Naive B cell (primary cell): ENCODE measurements at places on chromosomes 2 and 18. TPM values are rescaled to one million over a fixed set of nuclear protein-coding genes. Genes with fewer than 3 reads are reported as not detected.

DNA sequence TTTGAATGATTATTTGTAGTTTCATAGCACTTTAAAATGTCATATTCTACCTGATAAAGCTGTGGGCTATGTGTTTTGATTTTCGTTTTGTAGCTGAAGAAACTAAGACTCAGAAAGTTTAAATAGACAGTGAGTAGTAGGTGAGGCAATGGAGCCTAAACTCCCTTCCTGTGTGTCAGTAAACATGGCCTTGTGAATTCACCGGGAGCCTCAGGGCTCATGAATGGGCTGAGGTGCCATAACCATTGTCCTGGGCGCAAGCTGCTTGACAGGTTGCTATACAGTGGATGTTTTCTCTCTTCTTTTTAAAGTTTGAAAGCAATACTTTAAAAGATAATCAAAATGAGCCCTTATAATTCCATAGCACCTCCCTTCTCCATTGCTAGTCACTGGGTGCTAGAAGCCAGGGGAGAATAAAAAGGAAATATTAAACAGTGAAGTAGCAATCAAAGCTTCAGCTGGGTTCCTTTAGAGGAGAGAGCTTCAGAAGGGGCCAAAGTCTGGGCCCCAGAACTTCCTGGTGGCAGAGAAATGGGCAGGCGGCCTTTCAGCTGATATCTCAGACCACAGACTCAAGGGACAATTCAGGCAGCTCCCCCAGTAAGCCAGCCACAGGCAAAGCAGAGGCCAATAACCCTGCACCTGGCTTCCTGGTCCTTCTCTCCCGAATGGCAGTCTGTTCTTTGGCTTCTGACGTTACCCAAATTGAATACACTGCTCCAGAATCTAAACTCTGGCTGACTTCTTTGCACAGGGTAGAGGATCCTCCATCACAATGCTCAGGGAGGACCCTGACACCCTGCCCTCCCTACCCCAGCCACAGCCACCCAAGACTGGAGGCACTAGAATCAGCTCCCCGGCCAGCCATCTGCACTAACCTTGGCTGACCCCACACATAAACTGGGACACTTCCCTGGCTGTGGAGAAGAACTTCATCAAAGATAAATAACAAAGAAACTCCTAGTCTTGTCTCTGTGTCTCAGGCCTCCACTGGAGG is 51.8 kb upstream of the NPAS2 start:
- H3K27me3 ChIP-seq: peaks cover 49% of the 10 kb centered on the region
- H3K4me1 ChIP-seq: no peaks in the 10 kb centered on the region
- no peak overlapping the region for H3K27ac ChIP-seq
- DNase-seq: no peak
- no peaks in the 10 kb centered on the region for H3K36me3 ChIP-seq

The FHOD3 gene
- polyA plus RNA-seq: not detected

- DNase-seq: no peak
- no peak overlapping the region for H3K4me3 ChIP-seq
- no peak overlapping the region for H3K27ac ChIP-seq
- no peaks in the 10 kb centered on the region for H3K4me1 ChIP-seq
These were observed 481.0 kb upstream of the DSEL start for GRCh38 chr18:67997496-67997895.

- no peak overlapping the region for H3K27ac ChIP-seq
- H3K36me3 ChIP-seq: peaks cover 16% of the 10 kb centered on the region
These were observed 46.5 kb downstream of the RALBP1 start for GRCh38 chr18:9521770-9522169.

DNA sequence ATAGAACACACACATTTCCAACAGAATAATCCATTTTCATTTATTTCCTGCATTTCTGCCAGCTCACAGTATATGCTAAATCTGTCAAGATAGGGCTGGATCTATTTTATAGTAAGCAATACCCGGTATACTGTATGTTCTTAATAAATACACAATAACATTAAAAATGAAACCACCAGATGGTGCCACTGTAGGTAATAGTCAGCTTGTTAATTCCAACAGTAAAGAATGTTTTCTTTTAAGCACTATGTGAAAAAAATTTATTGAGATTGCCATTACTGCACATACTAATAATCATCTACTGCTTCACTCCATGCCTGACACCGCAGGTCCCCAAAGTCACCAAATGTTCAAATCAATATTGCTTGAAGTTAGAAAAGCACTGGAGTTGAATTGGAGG is 131.5 kb upstream of the PGAP1 start:
- no peaks in the 10 kb centered on the region for H3K27me3 ChIP-seq
- H3K27ac ChIP-seq: no peak overlapping the region
- H3K4me1 ChIP-seq: peaks cover 5% of the 10 kb centered on the region
- DNase-seq: no peak

GRCh38 chr2:101149241-101150192 is 1.7 kb downstream of the TBC1D8 start:
- no peak overlapping the region for H3K27ac ChIP-seq
- H3K4me3 ChIP-seq: peak overlapping the region; percentile 74
- H3K27me3 ChIP-seq: peaks cover 45% of the 10 kb centered on the region

The DUSP2 gene
- 56.3 TPM for polyA plus RNA-seq

GRCh38 chr2:158179660-158180059 is 78.0 kb downstream of the UPP2 start:
- H3K27me3 ChIP-seq: peaks cover 17% of the 10 kb centered on the region
- peak overlapping the region; percentile 43 for H3K27ac ChIP-seq
- H3K4me1 ChIP-seq: peaks cover 3% of the 10 kb centered on the region
- no peak overlapping the region for H3K4me3 ChIP-seq

DNA sequence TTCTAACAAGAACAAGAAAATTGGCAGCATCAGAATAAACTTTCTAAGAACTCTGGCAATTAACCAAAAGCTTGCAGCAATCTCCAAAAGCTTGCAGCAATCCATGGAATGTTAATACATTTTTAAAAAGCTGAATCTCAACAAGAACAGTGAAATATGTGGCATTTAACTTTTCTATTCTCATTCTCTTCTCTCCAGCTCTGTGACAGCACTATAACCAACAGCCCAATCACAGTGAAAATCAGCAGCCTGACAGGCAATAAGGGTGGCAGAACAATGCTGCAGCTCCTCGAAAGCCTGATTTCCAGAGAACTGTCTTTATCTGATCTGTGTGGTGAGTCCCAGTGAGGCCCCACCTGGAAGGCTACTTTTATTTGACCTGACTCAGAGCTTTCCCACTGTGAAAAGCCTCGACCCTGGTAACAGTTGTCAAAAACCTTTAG is 60.0 kb downstream of the TMEM131 start:
- no peak for DNase-seq
- H3K4me3 ChIP-seq: no peak overlapping the region
- H3K4me1 ChIP-seq: peaks cover 75% of the 10 kb centered on the region
- H3K27me3 ChIP-seq: no peaks in the 10 kb centered on the region

The AGXT gene
- not detected for polyA plus RNA-seq

The CTDSP1 gene
- 10.0 TPM for polyA plus RNA-seq

The CRYBA2 gene
- polyA plus RNA-seq: not detected

DNA sequence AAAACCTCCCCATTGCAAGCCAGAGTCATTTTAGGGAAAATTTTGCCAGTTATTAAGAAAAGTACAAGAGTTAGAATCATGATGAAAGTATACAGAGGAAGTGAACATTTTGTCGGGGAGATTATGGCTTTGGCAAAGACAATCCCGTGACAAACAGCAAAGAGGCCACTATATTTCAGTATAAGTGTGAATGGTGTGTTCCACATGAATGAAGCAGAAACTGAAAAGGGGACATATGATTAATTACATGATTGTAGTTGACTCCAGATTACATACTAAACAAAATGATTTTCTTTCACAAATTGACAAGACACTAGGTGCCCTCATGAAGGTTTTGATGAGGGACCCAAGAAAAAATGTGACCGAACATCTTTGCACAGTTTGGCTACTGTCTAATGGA is 42.0 kb downstream of the SP140 start:
- peaks cover 73% of the 10 kb centered on the region for H3K36me3 ChIP-seq
- H3K4me1 ChIP-seq: peaks cover 44% of the 10 kb centered on the region
- H3K27ac ChIP-seq: peak overlapping the region; percentile 64
- no peak overlapping the region for H3K4me3 ChIP-seq
- DNase-seq: peak; percentile 5

DNA sequence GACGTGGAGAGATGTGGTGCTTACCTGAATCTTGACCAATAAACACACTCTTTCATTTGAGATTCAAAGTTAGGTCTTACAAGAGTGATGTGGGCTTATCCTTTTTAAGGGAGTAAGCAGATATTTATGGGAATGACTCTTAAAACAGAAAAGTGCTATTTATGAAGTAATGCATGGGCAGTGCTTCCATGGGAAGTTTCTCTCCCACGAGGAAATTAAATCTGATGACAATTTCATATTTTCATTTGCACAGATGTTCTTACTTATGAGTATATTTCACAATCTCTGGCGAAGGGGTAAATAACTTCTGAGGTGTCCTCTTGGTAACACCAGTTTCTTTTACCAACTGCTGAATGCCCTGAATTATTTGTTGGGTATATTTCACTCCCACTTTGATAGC is 21.0 kb downstream of the PNPT1 start:
- no peak overlapping the region for H3K4me3 ChIP-seq
- no peak for DNase-seq
- no peaks in the 10 kb centered on the region for H3K4me1 ChIP-seq
- no peak overlapping the region for H3K27ac ChIP-seq
- H3K36me3 ChIP-seq: peaks cover 11% of the 10 kb centered on the region
- H3K27me3 ChIP-seq: no peaks in the 10 kb centered on the region

DNA sequence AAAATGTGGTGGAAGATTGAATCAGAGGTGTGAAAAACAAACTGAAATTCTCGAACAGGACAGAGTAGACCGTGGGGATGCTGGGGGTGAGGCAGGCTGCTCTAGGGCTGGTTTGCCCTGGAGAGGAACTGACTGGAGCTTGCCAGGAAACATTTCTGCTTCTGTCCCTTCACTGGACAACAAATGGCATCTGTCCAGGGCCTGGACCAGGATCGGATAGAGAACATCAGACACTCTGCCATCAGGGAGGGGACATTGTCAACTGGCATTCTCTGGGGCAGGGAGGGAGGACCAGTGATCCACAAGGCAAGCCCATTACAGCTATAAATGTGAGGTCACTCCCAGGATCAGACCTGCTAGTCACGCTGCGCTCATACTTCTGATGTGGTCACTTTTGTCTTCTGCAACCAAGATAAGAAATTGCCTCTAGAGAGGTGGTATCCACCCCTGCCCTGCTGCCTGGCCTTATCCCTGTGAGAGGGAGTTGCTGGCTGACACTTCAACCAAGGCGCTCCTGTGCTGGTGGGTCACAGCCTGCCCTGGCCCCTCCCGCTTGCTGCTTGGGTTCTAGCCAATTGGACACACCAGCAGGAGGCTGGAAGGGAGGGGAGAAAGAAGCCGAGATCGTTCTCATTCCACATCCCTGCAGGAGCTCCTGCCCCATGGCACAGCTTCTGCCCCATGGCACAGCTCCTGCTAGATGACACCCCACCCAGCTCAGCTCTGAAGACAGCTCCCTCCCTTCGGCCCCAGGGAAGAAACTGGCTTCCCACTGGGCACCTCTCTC is 8.7 kb downstream of the NPPC start:
- H3K4me1 ChIP-seq: no peaks in the 10 kb centered on the region
- no peak overlapping the region for H3K27ac ChIP-seq
- H3K4me3 ChIP-seq: peak overlapping the region; percentile 1
- H3K27me3 ChIP-seq: peaks cover 12% of the 10 kb centered on the region
- H3K36me3 ChIP-seq: no peaks in the 10 kb centered on the region

DNA sequence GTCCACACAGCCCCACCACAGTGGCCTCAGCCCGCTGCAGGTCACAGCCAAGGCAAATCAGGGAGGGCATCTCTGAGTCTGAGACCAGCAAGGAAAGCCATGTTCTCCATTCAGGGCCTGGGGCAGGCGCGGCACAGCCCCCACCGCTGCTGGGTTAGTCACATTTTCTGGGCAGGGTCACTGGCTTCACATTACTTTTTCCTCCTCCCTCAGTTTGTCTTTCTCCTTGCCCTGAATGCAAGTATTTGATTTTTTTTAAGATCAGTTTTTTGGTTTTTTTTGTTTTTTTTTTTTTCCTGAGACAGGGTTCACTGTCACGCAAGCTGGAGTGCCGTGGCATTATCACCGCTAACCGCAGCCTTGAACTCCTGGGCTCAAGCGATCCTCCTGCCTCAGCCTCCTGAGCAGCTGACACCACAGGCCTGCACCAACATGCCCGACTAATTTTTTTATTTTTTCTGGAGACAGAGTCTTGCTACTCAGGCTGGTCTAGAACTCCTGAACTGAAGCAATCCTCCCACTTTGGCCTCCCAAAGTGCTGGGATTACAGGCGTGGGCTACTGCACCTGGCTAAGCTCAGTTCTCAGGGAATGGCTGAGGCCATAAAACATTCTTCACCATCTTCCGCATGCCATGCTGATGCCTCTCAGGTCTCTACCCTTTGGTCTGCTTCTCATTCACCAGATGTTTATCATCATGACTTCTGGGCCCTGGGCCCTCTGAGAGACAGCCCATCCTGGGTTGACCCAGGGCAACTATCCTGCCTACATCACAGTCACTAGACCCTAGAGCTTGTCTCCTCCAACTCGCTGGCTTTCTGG is 628 bp upstream of the CAPG start:
- H3K4me1 ChIP-seq: peaks cover 66% of the 10 kb centered on the region
- no peaks in the 10 kb centered on the region for H3K36me3 ChIP-seq
- H3K27ac ChIP-seq: peak overlapping the region; percentile 97
- no peak for DNase-seq
- no peaks in the 10 kb centered on the region for H3K27me3 ChIP-seq

- peak overlapping the region; percentile 84 for H3K27ac ChIP-seq
- DNase-seq: peak; percentile 44
- H3K27me3 ChIP-seq: no peaks in the 10 kb centered on the region
- H3K4me1 ChIP-seq: peaks cover 87% of the 10 kb centered on the region
- peaks cover 27% of the 10 kb centered on the region for H3K36me3 ChIP-seq
- H3K4me3 ChIP-seq: peak overlapping the region; percentile 93
These were observed 2.8 kb downstream of the MTERF4 start for GRCh38 chr2:241099246-241099645.

GRCh38 chr2:113276761-113277425 is 1.8 kb downstream of the PAX8 start:
- no peaks in the 10 kb centered on the region for H3K36me3 ChIP-seq
- H3K4me1 ChIP-seq: peaks cover 33% of the 10 kb centered on the region
- peaks cover 61% of the 10 kb centered on the region for H3K27me3 ChIP-seq
- H3K27ac ChIP-seq: peak overlapping the region; percentile 59
